ENCODE measurements at places on chromosomes 3 and 15.

GRCh38 chr15:73946795-73947370, 20.6 kb downstream of the LOXL1 start:
- DNase-seq, result no peak

DNA sequence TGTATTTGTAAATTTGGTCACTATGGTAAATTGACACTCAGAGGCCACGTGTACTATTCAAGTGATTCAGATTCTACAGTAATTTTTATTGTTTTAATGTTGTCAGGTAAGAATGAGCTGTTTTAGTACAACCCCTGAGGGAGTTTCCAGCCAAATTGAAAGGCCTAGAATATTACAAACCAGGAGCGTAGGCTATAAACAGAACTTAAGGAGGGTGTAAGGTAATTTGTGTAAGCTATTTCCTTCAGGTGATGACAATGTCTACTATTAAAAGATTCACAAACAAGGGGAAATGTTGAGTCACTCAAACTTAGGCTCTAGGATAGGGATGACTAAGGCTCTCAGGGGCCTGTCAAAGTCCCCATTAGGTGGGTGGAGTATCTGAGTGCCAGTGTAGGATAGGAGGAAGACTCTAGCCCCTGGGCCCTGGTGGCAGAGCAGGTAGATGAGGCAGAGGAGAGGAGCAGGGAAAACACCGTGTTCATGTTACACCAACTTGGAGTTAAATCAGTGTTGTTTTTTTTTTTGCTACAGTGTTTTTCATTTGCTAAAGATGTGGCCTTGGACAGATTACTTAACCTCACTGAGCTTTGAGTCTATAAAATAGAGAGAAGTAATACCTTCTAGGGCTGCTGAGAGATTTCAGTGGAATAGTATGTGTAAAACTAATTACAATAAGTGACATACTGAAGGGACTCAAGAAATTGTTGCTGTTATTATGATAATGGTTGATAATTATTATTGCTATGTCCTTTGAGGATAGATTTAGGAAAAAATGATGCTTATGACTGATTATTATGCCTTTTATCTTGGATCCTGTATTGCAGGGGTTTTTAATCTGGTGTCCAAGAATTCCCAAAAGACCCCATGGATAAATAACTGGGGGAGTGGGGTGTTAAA, 10.3 kb downstream of the TM4SF1 start:
- DNase-seq, result peak; percentile 88

GRCh38 chr3:135138776-135139175, 343.7 kb downstream of the EPHB1 start:
- no peak for DNase-seq

- no peak for DNase-seq
Measured at GRCh38 chr3:15108869-15109268, 9.9 kb upstream of the RBSN start.

DNA sequence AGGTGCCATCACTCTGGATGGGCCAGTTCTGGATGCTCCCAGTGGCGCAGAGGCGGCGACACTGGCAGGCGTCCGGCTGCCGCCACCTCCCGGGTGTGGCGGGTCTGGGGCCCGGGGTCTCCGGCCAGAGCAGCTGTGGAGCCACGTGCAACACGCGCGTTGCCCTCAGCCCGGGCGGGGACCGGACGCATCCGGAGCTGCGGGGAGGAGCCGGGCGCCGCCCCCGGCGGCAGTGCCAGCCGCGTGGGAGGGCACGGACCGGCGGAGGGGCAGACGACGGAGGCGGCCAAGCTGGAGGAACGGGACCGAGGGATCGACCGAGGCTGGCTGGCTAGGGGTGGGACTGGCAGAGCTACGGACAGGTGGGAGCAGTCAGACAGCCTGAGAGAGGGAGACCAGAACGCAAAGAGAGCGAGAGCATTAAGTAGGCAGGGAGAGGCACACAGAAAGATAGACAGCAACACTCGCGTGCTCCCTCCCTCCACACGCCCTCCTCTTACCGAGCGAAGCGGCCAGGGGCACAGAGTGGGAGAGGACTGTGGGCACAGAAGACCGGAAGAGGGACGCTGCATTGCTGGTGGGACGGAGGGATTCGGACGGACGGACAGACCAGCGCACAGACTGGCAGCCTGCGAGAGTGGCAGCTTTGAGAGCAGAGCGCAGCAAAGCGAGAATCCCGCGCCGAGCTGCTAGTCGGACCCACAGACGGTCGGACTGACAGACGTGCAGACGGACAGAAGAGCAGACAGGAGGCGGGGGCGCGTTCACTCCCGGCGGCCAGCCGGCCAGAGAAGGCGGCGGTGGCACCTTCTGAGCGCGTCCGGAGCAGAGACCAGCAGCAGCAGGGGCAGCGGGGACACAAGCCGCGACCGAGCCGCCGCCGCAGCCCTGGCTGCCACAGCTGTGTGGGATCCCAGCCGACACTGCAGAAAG, at the start of gene ARPP21:
Gene ARPP21, plus strand, starts transcription at position 272 of the 933 bp plus-strand sequence. CDS start 42,227 bp downstream, outside the sequence.
- no peak for DNase-seq

GRCh38 chr15:63364399-63365272, 17.0 kb downstream of the CA12 start:
- no peak for DNase-seq

DNA sequence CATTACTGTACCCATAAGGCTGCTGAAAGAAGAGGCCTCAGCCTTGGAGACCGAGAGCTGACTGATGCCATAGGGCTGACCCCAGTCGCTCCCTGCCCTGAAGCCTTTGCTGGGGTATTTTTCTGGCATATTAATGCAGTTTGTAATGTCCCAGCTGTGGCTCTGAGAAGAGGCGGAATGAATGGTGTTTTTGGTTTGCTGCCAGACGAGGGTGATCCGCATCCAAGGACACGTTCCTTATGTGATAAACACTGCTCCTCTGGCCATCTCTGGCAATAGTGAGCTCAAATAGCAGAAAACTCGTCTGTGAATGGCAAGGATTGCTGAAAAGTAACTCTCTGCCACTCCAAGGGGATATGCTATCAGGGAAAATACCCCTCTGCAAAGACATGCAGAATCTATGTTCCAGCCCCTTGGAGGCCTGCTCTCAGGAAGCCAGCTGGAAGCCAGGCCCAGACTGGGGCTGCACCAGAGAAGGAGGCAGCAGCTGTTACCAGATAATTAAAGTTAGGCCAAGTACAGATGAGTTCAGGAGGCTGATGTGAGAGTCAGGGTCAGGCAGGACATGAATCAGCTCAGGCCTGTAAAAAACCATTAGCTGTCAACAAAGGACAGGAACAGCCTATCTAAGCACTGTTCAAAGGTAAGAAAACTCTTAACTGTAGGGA, 28.9 kb upstream of the KLHL6 start:
- DNase-seq, result no peak

DNA sequence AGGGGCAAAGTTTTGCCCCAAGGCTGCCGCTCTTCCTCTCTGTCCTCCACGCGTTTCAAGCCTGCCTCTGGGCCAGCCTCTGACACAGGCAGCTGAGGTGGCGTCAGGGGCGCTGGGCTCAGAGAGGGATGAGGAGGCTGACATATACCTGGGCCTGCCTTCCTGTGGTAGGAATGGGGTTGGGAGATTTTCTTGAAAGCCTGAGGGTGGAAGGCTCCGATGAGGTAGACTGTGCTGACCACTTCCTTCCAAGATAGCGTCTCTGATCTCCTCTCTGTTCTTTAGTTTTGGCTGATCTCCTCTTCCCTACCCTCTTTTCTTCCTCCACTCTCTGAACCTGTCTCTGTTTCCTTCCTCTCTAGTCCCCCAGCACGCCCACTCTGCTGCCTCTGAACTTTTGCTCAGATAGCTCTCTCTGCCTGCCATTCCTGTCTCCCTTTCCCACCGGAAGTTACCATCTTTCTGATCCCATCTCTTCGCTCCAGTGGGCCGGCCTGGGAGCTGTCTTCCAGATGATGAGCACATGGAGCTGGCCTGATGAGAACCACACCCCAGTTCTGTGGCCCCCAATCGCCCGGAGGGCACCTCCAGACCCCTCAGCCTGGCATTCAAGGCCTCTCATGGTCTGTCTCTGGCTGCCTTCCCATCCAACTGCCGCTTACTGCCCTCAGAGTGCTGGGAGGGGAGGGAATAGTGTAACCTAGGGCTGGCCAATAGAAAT, 32.5 kb upstream of the LCTL start:
- DNase-seq, result no peak

DNA sequence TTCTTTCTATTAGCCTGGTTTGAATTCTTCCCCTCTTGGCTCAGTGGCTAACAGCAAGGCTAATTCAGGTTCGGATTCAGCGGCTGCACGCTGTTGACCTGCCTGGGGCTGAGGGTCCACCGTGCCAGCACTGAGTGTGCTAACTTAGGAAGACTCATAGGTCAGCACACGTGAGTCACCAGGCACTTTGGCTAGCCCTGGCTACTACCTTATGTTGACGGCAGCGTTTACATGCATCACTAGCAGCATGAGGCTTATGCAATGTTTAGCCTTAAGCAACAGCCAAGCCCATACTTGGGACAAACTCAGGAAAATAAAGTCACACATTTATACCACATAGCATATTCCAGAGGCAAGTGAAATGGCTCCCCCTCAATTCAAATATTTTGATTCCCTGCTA, 137.7 kb downstream of the RAB11A start:
- DNase-seq, result no peak

DNA sequence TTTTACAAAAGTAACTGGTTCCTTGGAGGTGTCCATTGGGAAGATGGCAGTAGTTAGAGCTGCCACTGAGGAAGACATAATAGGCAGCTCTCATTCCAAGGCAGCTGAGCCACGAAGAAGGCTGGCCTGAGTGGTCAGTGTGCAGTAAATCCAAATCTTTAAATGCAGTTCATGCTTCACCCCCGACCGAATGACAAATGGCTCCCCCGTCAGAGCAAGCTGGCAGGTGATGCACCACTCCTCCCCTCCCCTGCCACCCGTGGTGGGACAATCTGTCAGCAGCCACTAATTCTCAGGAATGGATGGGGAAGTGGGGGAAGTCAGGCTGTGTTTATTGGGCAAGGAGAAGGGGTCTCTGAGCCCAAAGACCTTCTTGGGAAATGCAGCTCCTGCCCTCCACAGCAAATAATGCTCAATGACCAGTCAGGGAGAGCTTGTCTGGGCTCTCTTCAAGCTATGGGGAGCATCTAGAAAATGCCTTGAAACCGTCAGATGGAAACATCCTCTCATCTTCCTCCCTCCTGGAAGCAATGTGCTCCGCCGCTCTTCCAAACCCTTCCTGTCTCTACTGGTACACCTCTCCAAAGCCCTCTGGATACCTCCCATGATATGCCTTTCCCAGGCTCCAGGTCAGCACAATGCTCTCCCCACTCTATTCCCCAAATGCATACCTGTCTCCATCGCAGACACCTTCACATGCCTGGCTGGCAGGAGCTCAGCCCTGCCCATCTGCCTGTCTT, 65.4 kb downstream of the LIPC start:
- no peak for DNase-seq

GRCh38 chr15:97490429-97490828, 470.1 kb upstream of the ARRDC4 start:
- DNase-seq, result no peak

GRCh38 chr3:34178415-34178814, 380.0 kb downstream of the PDCD6IP start:
- no peak for DNase-seq

GRCh38 chr3:56919137-56919796, 117.5 kb upstream of the ARHGEF3 start:
- no peak for DNase-seq

DNA sequence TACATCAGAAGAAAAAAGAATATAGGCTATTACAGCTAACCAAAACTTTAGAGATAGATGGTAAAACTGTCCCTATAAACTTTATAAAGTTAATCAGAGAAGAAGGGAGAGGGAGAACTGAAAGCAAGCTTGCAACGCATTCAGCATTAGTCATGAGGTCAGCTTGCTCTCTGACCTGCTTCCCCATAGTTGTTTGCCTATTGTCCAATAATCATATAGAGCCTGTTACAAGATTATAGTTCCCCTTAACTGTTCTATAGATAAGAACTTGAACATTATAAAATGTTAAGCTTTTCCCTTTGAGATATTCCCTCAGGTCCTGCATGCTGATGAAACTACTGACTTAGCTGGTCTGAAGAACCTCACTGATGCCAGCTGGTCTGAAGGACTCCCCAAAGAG, 74.5 kb downstream of the CPNE4 start:
- no peak for DNase-seq
